Epithelial cell of proximal tubule (primary cell): ENCODE measurements at places on chromosomes 6 and 20. TPM values are rescaled to one million over a fixed set of nuclear protein-coding genes. Genes with fewer than 3 reads are reported as not detected.

DNA sequence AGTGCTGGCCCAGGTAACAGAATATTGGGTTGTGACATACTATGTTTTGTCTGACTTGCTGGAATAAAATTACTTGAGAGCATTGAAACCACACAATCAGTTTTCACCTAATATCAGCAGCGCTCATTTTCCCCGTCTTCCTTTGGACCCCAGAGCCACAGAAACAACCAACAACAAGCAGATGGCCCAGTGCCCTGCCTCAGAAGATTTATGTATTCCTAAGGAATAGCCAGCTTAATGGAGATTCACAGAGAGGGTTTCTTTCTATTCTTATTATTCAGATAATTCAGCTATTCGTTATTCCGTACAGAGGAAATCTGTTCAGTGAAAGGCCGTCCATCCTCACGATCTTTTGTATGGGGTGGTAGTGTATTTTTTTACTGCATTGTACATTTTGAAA lies 154.8 kb downstream of the TMEM242 start:
- DNase-seq = no peak

DNA sequence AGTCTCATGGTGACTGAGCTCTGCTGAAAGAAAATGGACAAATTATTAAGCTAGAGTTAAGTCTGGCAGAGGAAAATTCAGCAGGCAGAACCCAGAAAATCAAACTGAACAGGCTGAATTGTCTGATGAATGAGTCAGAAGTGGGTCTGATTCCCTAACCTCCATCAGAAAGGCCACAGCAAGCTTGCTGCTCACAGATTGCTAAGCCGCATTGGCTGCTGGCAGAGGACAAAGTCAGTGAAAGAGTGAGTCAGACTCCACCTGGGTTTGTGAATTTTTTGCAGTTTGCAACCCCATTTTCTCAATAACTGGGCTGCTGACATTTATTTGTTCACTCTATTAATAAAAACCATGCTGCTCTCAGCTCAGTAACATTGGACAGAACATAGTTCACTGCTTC lies 191.3 kb downstream of the EPM2A start:
- peak; percentile 25 for DNase-seq

GRCh38 chr20:51058017-51058416 lies 35.1 kb upstream of the KCNG1 start:
- DNase-seq = no peak

- no peak for DNase-seq
These were observed 16.2 kb downstream of the FRS3 start for GRCh38 chr6:41763470-41763869.

- no peak for DNase-seq
These were observed 27.7 kb upstream of the KCNG1 start for GRCh38 chr20:51050531-51051075.

DNA sequence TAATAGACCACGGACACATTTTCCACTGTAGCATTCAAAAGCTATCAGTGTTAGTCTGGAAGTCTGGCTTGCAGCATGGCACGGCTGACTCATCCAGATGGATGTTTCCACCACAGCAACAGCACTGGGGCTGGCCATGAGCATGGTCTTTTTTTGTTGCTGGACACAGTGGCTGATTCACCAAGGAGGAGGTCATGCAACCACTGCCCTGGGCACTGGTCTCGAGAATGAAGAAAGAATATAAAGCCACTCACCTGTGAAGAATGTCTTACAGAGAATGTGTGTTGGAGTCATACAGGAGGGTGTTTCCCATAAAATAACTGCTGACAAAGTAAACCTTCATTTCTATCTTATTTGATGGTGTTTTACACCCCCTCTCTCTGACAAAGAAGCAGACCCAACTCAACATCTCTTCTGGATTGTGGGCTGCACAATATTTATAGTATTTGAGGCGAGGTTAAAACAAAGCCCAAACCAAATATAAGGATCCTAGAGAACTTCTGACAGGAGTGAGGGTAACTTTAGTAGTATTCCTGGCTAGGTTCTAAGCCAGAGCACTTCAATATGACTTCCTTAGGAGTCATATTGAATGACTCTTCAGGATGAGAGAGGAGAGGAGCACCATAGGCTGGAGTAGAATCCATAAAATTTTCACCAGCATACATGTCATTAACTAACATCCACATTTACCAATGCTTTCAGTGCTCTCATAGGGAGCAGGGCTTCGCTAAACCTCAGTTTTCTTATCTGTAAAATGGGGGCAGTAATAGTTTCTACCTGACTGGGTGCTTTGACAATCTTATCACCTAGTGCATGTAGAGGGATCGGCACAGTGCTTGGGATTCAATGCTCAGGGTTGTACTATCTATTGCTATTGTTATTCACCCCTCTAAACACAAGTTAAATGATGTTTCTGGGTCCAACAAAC lies 121.4 kb downstream of the KIF13A start:
- DNase-seq = peak; percentile 98

GRCh38 chr20:10719740-10720385 lies 46.1 kb upstream of the JAG1 start:
- no peak for DNase-seq

GRCh38 chr6:167755461-167755860 lies 71.2 kb upstream of the AFDN start:
- no peak for DNase-seq

DNA sequence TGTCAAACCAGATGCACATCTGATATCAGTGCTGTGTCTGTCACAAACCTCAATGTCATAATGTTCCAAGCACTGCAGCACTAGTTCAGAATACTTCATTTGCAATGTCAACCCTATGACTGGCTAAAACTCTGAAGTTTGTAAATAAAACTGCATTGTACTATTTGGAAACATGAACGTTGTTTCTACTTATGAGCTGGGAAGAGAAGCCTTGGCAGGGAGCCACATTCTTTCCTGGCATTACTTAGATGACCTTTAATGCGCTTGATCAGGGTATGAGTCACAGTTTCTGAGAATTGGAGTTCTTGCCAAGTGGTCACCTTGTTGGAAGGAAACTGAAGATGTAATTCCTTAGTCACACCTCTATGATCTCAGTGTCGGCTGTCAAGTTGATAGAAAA lies 664.8 kb upstream of the MMS22L start:
- DNase-seq = peak; percentile 99

GRCh38 chr6:17045581-17046322 lies 56.1 kb upstream of the STMND1 start:
- no peak for DNase-seq

DNA sequence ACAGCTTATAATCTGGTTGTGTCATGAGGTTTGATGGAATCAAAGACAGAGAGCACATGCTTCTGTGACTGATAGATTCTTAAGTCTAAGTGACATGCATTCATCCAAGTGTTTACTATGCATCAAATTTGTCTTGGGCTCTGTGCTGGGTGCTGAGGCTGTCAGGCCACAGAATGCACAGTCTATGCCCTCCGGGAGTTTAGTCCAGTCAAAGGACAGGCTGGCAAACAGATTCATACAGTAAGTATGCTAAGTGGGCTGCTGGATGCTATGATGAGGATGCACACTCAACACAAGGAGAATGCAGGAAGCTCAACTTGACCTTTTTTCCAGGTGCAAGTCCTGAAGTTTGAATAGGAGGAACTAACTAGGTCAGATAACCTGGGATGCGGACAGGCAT lies 146.7 kb downstream of the UST start:
- no peak for DNase-seq

GRCh38 chr6:158624684-158625682 lies 19.6 kb downstream of the DYNLT1 start:
- no peak for DNase-seq

- DNase-seq = no peak
These were observed 243.2 kb downstream of the ARID1B start for GRCh38 chr6:157020398-157020797.

GRCh38 chr6:160275511-160276003 lies 16.9 kb upstream of the SLC22A2 start:
- no peak for DNase-seq

GRCh38 chr6:16669227-16669626 lies 92.0 kb downstream of the ATXN1 start:
- no peak for DNase-seq

DNA sequence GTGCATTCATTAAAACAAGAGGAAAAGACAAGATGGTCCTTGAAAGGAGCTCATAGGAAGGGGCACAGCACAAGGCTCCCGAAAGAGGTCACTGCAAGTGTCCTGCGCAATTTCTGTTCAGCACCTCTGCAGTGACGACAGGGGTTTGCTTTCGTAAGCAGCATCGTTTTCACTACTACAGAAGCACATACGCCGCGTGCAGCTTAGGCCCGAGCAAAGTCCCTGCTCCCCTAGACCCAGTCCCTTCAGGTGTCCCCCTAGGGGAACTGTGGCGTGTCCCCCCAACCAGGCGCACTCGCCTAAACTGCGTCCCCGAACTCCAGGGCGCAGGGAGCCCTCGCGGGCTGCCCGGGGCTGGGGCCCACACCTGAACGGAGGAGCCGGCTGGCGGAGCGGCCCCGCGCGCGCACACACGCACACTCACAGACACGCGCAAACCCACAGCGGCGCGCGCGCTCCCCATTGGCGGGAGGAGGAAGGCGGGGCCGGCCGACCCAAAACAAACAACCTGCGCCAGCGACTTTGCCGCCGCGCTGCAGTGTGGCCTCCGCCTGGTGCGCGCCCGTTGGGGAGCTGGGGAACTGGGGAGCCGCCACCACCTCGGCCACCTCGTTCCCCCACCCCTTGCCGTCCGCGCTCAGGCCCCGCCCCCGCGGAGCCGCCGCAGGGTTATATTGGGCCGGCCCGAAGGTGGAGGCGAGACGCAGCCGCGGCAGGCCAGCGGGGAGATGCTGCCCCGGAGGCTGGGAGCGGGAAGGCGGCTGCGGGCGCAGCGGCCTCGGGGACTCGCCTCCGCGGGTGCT lies at the start of gene FOXQ1:
Gene FOXQ1 (plus strand): TSS at position 699 of the 803 bp plus-strand sequence. CDS start 607 bp downstream, outside the sequence.
- DNase-seq = no peak

DNA sequence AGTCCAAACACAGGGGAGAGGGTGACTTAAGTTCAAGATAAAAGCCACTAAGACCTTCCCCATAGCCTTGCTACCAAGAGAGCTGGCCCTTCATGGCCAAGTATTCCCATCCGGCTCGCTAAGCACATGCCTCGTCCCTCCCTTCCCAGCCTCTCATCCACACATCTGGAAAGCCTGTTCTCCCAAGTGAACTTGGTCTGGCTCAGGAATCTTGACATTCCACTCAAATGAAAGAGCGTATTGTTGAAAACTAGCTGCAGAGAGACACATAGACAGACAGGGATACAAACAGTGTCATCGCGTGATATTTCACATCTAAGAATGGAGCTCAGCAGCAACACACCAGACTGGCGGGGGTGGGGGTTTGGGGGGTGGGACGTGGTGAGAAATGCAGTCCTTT lies 182.8 kb upstream of the FOXQ1 start:
- no peak for DNase-seq

Gene BNIP5
- total RNA-seq = under 0.01 TPM in 1 of 2 replicates, not detected in the other

Gene CST2
- total RNA-seq = not detected in 2 replicates

Gene SLC22A2
- not detected in 2 replicates for total RNA-seq

Gene FAM217B
- total RNA-seq = 4.3 and 6.4 TPM in 2 replicates

Gene SYCP2
- total RNA-seq = 0.29 and 1.2 TPM in 2 replicates

Gene LRRC73
- total RNA-seq = not detected in 2 replicates

Gene GMEB2
- total RNA-seq = 10.5 and 10.7 TPM in 2 replicates

Gene TRAPPC3L
- not detected in 2 replicates for total RNA-seq
